Globus pallidus (tissue), 1 donor: ENCODE measurements at places on chromosomes 2 and 18.

- DNase-seq = no peak
Observed at GRCh38 chr2:167411367-167411766, 523.1 kb downstream of the XIRP2 start.

GRCh38 chr18:13437034-13437433 lies 218.5 kb downstream of the LDLRAD4 start:
- no peak for DNase-seq

DNA sequence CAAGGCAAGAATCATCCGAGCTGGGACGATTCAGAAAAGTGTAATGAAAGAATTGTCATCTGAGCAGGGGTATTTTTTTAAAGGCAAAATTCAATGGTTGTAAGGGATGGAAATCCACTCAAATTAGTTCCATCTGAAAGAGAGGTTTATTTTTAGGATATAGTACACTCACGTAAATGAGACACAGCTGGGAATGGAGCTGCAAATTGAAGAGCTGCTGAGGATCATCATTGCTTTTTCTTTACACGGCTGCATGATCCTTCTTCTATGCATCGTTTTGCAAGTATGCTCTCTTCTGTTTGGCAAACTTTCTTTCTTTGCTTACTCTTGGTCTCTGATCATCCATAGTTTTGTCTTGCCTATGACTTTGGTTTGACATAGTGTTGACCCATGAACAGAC lies 27.4 kb upstream of the CUL3 start:
- no peak for DNase-seq

GRCh38 chr2:71746946-71747501 lies 293.7 kb downstream of the DYSF start:
- DNase-seq = no peak

DNA sequence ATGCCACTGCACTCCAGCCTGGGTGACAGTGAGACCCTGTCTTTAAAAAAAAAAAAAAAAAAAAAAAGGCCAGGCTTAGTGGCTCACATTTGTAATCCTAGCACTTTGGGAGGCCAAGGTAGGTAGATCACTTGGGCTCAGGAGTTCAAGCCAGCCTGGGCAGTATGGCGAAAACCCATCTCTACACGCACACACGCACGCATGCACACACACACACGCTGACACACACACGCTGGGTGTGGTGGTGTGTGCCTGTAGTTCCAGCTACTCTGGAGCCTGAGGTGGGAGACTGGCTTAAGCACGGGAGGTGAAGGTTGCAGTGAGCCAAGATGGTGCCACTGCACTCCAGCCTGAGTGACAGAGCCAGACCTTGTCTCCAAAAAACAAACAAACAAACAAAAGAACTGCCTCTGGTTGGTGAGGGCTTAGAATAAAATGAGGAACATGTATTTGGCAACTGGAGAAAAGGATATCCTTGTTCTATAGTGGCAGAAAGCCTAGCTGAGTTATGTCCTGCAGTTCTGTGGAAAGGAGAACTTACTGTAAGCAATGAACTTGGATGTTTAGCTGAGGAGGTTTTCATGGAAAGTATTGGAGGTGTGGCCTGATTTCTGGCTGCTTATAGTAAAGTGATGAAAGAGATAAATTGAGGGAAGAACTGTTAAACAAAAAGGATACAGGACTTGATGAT lies 34.0 kb downstream of the HAT1 start:
- DNase-seq = peak; percentile 10
